ENCODE measurements at places on chromosomes 3 and 15.
A peak's percentile ranks its signal among the peaks of the same experiment; 100 is the strongest.

GRCh38 chr3:169659820-169660674 lies 3.5 kb downstream of the MECOM start:
- DNase-seq, result no peak

- DNase-seq, result no peak
Observed at GRCh38 chr3:198076722-198077308, 116.8 kb downstream of the LMLN start.

- no peak for DNase-seq
Observed at GRCh38 chr15:100914876-100915275, 4.3 kb upstream of the LRRK1 start.

DNA sequence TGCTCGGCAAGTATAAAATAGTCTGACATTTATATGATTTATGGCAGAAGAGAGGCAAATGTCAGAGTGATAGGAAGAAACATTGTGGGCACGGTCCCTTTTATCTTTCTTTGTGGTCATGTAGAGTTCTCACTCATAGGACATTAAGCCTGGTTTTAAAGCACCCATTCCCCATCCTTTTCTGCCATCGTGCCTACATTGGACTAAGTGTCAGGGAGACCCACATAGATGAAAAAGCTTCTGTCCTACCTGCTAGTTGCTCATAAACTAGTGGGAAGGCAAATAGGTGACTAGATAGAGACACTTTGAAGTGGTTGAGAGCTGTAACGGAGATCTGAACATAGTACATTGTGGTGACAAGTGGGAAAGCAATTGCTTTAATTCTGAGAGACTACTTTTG lies 155.7 kb downstream of the B3GALNT1 start:
- no peak for DNase-seq

GRCh38 chr3:123143669-123144411 lies 57.9 kb upstream of the SEC22A start:
- no peak for DNase-seq

GRCh38 chr3:82163907-82164520 lies 402.6 kb upstream of the GBE1 start:
- no peak for DNase-seq

- DNase-seq, result no peak
Observed at GRCh38 chr3:147422196-147422595, 13.0 kb downstream of the ZIC1 start.

- no peak for DNase-seq
Observed at GRCh38 chr15:45873781-45874180, 239.0 kb downstream of the SQOR start.

- DNase-seq, result no peak
Observed at GRCh38 chr3:23501201-23501802, 298.2 kb downstream of the UBE2E2 start.

DNA sequence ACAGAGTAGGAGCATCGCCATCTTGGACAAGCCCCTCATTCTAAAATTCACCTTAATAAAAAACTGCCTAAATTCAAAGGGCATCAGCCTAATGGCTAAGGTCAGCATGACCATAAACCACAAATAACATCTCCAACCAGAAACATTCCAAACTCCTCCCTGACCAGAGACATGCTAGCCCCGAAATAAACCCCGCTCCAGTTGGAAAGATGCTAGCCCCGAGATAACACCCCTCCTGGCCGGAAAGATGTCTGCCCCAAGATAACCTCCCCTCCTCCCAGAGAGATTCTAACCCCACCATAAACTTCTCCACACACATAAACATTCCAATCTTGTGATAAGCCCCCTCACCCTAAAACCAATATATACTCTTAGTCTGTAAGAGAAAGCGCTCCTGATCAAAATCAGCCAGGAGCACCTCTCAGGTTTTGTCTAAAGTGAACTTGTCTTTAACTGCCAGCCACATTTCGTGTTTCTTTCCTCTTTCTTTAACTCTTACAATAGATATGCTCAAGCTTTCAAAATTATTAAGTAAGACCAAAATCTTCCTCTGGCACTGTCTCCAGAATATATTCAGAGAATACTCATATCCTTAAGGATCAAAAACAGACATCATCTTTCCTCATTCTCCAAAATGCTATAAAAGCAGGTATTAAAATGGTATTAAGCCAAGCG lies 104.1 kb downstream of the GSK3B start:
- DNase-seq, result no peak

- DNase-seq, result no peak
Observed at GRCh38 chr15:41207687-41208448, 22.7 kb downstream of the EXD1 start.

- DNase-seq, result no peak
Observed at GRCh38 chr3:176587089-176587488, 610.2 kb downstream of the TBL1XR1 start.

DNA sequence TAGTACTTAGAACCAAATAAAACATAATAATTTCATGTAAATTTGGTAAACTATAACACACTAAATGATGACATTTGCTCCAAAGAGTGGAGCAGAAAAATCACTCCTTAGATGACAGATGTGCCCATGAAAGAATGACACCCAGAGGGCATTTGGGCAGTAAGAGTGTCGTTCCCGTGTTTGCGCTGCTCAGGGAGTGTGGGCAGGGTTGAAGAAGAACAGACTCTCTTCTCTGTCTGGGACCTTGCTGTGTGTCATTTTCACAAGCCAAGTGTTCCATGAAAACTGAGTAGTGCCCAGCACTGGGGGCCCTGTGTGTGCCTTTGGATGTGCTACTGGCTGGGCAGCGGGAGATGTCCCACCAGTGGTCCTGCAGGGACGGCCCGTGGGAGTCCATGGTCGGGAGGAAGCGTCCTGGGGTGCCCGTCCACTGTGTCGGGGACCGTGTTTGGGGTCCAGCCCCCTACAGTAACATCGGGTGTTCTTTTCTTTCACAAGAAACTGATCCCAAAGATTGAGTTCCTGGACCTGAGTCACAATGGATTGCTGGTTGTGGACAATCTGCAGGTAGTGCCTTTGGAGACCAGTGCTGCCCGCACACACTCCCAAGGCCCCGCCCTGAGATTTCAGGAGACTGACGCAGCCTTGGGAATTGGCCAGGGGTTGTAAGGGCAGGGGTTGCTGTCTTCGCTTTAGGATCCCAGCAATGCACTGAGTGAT lies 17.9 kb upstream of the STAB1 start:
- DNase-seq, result no peak

GRCh38 chr3:48472923-48473616 lies 26.5 kb downstream of the ATRIP start:
- DNase-seq, result peak; percentile 85

DNA sequence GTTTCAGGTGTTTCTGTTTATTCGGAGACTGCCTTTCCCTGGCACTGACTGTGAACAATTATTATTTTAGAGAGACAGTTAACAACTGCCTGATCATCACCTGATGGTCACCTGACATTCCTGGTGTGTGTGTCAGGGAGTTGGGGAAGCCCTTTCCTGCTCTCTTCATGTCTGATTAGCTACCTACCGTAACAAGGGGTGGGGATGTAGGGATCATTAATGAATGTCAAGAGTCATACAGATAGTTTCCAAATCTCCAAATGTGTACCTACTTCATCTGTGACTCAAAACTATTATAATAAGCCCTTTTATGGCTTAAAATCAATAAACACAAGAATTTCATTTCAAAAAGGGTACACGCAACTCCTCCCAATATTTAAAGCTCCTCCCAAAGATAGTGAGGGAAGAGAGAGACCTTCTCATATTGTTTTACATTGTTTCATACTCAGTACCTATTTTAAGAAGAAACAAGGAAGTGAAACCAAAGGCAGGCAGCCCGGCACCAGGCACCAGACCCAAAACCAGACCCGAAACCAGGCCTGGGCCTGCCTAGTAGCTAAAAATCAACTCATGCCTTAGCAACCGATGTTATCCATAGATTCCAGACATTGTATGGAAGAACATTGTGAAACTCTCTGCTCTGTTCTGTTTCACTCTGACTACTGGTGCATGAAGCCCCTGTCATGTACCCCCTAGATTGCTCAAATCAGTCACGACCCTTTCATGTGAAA lies 844.9 kb upstream of the ALCAM start:
- DNase-seq, result no peak

DNA sequence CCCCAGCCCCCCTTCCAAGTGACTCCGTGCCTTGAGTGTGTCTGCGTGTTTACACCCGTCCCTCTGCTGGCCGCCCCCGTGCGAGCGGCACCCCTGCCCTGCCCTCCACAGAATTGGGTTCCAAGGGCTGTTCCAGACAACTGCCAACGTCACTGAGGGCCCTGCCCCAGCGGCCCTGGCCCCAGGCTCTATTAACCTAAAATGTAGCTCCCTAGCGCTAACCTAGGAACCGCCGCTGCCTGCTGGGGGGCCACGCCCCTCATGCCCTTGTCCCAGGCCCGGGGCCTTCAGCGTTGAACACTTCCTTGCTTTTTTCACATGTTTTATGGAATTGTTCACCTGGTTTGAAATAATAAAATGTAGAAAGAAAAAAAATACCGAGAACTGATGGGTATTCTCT lies 10.0 kb upstream of the SEMA3B start:
- no peak for DNase-seq

DNA sequence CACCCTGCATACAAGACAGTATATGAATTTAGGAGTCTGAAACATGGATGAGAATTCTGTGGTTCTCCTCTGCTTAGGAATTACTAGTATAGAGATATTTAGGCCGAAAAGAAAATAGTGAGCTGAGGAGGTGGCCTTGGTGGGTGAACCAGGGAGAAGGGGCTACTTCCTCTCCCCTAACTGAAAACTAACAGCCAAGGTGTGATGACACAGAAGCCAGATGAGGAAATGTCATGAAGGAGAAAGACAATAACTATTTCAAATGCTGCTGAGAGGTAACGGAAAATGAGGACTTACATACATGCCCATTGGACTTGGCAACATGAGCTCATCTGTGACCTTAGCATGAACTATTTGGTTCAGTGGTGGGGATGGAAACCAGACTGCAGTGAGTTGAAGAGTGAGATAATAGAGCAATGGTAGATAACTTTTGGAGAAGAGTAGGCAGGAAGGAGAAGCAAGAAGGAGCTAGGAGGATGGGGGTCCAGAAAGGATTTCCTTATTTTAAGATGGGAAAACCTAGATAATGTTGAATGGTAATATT lies 114.4 kb upstream of the TSPAN3 start:
- DNase-seq, result no peak

- no peak for DNase-seq
Observed at GRCh38 chr3:147305533-147306250, 100.7 kb downstream of the ZIC4 start.

GRCh38 chr3:50251220-50251619 lies 15.2 kb downstream of the GNAI2 start:
- DNase-seq, result no peak

DNA sequence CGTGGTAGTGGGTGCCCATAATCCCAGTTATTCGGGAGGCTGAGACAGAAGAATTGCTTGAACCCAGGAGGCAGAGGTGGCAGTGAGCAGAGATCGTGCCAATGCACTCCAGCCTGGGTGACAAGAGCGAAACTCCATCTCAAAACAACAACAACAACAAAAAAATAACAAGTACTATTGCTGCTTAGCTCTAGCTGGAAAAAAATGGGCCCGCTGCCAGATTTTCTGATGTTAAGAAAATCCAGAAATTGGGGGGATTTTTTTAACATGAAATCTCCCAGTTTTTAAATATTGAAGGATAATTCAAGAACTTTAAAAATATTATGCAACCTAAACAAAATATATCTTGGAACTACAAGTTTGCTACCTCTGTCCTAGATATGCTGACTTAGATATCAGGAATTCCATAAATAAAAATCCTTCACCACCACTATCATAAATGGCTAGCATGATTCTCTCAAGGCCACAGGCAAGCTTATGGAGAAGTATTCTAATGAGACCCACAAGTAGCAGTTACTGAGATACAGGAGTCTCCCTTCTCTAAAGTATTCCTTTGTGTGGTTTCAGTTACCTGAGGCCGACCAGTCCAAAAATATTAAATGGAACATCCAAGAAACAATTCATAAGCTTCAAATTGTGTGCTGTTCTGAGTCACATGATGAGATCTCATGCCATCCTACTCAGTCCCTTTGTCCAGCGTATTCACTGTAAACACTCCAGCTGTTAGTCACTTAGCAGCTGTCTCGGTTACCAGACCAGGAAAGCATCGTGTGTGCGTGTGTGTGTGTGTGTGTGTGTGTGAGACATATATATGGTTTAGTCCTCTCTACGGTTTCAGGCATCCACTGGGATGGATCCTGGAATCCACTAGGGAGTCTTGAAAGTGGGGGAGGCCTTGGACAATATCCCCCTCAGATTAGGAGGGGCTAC lies 277.2 kb downstream of the TBL1XR1 start:
- no peak for DNase-seq

DNA sequence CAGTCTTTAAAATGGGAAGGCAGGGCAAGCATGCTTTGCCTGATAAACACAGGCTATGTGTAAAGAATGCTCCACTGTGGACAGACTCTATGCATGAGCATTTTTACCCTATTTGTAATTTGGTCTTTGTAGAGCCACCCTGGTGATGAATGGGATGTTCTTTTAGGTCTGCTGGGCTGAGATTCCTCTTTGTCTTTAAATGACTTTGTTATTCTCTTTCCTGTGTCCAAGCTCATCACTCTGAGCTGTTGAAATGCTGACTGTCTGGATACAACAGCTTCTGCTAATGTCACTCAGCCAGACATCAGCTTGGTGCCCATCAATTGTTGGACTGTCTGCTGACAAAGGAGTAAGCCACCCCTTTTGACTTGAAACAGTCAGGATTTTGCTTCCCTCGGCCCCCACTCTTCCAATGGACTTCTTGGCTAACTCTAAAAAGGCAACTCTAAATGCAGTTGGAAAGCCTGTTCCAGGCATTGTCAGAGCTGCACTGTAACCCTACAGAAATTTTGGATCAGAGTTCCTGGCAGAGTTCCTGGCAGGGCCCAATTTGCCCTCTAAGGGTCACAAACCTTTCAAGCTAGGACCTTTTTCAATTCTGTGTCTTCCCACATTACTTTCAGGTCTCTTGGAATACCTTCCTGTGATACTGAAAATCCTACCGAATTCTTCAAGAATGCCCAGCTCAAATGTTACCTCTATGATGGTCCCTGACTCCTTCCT lies 40.5 kb upstream of the EIF1B start:
- peak; percentile 10 for DNase-seq

DNA sequence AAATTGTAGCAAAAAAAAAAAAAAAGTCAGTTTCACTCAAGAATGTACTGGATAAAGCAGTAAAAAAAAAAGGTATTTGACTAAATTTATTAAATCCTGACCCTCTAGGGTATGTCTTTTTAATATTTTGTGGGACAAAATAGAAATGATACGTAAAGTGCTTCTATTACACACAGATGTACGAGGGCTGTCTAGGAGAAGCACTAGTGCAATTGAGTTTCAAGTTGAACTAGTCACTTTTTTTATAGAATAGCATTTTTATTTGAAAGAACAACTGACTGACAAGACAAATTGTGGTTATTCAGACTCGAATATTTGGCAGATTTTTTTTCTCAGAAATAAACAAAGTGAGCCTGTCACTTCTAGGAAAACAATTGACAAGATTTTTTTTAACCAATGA lies 49.0 kb downstream of the CCDC54 start:
- DNase-seq, result no peak
